CD4-positive, alpha-beta T cell treated with Interleukin-12 subunit alpha and Interleukin-12 subunit beta, for 1 hour (primary cell): ENCODE measurements at places on chromosomes 16 and 17.

- no peak for DNase-seq
These were observed 102.9 kb upstream of the NPEPPS start for GRCh38 chr17:47427985-47428384.

DNA sequence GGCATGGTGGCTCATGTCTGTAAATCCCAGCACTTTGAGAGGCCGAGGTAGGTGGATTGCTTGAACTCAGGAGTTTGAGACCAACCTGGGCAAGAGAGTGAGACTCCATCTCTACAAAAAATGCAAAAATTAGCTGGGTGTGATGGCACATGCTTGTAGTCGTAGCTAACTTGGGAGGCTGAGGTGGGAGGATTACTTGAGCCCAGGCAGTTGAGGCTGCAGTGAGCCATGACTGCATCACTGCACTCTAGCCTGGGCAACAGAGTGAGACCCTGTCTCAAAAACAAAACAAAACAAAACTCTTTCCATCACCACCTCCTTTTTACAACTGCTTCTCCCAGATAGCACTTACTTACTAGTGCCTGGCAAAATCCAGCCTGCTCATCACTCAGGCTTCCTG lies 214.0 kb downstream of the ZFHX3 start:
- DNase-seq = no peak

DNA sequence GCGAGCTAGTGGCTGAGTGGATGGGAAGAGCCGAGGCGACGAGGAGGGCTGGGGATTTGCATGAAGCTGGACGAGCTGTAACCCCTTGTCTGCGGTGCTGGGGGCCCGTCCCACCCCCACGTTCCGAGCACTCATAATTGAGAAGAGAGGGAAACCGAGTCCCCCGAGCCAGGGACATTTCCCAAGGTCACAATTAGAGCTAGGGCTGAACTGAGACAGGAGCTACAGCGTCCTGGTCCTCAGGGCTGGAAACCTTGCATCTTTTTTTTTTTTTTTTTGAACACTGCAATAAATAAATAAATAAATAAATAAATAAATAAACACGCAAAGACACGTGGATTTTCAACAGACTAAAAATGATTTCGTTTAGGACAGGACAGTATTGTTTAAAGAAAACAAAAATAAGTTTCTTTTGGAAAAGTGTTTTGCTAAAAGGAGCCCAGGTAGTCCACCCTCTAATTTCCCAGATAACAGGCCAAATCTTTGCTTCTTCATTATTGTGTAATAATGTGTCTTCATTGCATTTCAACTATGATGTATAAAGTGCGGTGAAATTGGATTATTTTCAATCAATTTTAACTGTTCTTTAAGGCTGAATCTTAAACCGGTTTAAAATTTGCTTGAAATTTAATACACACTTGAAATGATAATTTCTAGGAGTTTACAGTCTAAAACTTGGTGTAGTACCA lies 992 bp downstream of the GDPD1 start:
- no peak for DNase-seq

- no peak for DNase-seq
These were observed 41.7 kb upstream of the IL34 start for GRCh38 chr16:70604407-70605282.

- DNase-seq = no peak
These were observed 41.6 kb downstream of the USP10 start for GRCh38 chr16:84741340-84741830.

- no peak for DNase-seq
These were observed 39.6 kb upstream of the ADGRG1 start for GRCh38 chr16:57588831-57589230.

DNA sequence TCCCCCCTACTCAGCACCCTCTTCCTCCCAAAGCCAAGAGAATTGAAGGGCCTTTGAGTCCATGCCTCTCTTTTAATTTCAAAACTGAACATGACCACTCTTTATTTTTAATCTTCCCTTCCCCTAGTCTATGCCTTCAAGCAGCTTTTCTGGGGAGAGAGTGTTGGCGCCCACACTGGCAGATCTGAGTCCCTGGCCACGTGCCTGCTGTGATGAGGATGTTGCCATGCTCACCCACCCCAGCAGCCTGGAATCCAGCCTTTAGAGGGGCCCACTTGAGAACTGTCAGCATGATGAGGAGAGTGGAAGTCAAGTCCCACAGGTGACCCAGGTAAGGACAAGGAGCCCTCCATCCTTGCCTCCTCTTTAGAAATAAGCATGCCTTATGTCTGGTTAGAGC lies 20.3 kb upstream of the CACNG3 start:
- no peak for DNase-seq

DNA sequence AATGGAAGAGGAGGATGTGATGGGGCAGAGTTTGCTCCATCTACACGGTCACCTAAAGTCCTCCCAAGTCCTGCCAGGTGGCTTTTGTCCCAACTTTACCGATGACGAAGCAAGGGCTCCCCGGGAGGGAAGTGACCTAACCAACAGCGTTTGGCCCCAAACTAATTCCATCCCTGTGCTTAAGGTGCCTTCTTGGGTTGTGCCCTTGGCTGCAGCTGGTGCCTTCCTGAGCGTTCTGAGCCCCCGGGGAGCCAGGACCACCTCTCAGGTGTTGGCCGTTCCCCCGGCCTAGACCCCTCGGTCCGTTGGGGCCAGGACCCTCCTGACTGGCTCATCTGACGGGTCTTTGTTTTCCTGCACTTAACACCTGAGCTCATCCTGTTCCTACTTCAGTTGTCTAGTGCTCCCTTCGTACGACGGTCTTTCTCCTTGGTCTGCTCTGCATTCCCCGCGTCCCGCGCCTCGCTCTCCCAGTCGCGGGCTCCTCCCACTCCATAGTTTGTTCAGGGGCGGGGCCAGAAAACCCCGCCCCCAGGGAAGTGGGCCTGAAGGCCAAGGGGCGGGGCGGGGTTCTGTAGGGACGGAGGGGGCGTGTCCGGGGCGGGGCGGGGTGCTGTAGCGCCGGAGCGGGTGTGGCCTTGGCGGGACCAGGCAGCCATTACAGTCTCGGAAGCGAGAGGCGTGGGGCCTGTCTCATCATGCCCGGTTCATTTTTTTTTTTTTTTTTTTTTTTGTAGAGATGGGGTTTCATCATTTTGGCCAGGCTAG lies 822 bp upstream of the ZSCAN10 start:
- peak; percentile 93 for DNase-seq

DNA sequence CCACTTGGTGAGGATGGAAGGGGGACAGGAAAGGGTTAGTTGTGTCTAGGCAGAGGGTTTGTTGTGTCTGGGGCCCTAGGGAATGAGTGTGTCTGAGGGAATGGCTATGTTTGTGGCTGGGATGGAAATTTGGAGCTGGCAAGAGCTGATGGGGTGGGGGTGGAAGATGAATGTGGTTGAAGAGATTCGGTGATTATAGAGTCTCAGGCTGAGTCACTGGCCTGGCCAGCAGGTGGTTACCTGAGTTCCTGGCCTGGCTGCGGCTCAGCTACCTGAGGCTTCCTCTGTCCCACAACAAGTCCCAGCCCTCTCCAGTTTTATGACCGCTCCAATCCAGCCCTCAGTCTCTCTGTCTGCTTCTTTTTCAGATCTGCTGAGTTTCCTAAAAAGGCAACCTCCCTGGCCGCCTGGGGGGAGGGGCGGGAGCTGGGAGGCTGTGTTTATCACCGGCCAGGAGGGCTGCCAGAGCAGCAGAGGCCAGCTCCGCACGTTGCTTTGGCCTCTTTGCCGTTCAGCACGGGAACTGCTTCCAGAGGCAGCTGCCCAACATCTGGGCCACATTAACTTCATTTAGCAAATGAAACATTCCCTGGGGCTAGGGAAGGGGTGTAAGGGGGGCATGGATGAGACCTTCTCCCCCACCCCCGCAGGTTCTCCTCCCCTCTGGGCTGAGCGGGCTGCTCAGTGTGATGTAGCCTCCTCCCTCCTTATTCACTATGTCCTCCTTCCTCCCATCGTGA lies 21.8 kb downstream of the ITGB3 start:
- DNase-seq = no peak

GRCh38 chr17:73103641-73104335 lies 11.3 kb upstream of the SLC39A11 start:
- DNase-seq = no peak

DNA sequence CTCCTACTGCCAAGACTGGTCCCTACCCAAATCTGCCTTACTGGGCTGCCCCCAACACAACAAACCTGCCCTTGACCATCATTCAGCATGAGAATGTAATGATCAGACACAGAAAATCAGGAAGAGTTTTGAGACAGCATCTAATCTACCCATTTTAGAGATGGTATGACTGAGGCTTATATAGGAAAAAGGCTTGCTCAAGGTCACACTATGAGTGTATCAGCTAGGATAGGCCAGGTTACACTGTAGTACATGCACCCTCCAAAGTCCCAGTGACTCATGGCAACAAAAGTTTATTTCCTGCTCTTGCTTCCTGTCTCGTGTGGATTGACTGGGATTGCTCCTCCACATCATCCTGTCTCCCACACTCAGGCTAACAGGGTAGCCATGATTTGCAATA lies 27.9 kb downstream of the NLRC5 start:
- no peak for DNase-seq

GRCh38 chr17:77694391-77695363 lies 263.8 kb upstream of the TNRC6C start:
- DNase-seq = no peak

DNA sequence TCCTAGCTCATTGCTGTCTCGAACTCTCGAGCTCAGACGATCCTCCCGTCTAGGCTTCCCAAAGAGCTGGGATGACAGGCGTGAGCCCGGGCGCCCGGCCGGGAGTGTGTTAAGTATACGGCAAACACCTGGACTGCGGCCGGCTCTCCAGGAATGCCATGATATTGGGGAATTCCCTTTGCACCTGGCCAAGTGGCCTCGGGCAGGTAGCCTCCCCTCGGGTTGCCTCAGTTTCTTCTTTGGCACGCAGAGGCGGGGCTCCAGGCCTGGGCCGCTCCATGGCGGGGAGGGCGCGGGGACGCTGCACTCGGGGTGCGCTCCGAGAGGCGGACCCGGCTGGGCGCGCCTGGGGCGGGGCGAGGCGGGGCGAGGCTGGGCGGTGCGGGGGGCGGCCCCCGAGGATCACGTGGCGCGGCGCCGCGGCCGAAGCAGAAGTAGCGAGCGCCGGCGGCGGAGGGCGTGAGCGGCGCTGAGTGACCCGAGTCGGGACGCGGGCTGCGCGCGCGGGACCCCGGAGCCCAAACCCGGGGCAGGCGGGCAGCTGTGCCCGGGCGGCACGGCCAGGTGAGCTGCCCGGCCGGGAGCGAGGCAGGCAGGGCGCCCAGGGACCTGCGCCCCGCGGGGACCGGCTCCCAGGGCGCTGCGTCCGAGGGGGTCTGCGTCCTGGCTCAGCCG lies at the start of gene PLCG2:
PLCG2 (plus strand) TSS at position 431 of the 675 bp plus-strand sequence. CDS start 6,699 bp downstream, outside the sequence.
- DNase-seq = peak; percentile 73

GRCh38 chr17:50475362-50475761 lies 3.3 kb upstream of the RSAD1 start:
- no peak for DNase-seq

DNA sequence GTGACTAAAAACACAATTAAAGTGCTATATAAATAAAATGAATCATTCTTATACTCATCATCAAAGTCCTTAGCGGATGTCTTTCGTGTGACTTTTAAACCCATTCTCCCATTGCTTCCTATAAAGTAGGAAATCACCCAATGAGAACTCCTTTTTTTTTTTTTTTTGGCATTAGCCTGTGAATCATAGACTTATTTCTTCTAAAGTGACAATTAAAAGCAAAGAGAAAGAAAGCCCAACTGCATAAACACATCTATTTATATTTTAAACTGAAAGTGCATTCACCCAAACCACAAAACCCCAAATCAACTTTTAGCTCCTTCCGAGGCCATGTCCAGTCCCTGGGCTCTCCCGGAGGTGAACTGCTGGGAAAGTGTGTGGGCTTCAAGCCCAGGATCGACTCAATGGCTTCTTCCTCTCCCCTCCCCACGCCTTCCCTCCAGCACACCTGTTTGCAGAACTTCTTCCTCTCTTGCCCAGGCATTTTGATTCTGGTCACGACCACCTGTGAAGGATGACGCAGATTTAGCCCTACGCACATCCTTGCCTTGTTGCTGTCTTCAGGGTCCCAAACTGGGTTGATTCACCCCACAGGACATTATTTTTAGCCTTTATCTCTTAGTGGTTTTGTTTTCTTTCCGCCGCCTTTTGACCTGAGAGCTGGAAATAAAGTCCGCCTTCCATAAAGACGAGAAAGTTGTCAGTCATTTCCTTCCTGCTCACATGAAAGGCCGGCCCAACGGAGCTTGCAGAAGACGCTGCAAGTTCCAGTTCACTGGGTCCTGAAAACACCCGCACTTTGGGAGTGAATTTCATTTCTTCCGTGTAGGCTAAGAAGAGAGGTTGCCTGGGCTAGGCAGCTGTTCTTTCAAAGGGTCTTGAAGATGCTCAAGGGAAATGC lies 166.8 kb downstream of the MAP2K6 start:
- peak; percentile 4 for DNase-seq

DNA sequence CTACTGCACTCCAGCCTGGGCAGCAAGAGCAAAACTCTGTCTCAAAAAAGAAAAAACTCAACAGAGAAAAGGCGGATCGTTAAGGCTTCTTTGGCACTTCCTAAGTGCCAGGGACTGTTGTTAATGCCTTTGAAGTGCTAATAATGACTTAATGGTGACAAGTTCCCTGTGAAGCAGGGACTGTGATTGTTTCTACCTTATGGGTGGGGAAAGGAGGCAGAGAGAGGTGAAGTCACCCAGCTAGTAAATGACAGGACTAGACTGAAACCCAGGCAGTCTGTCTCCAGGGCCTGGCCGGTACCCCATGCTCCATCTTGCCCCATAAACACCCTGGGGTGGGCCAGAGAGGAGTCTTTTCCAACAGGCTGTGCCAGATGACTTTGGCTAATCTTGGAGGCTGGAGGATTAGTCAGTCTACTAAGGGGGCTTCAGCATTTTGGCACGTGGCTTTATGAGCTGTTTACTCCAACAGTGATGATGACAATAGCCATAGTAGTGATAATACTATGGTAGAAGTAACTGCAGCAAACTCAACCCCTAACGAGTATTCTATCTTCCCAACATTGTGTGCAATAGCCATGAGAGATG lies 26.9 kb downstream of the ABCC1 start:
- DNase-seq = no peak

- DNase-seq = no peak
These were observed 136.7 kb downstream of the XYLT1 start for GRCh38 chr16:17334096-17334495.

DNA sequence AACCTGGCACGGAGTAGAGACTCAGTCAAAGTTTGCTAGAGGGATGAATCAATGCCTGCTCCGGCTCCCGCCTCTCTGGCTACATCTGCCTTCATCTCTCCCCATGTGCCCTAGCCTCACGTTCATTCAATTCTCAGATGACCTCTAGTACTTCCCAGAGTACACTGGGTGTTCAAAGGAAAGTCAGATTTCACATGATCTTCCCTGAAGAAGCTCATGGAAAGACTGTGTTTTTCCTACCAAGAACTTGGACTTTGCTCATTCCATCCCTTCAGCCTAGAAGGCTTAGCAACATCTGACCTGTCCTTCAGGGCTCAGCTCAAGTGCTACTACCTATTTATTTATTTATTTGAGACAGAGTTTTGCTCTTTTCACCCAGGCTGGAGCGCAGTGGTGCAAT lies 11.1 kb upstream of the TNK1 start:
- no peak for DNase-seq
